ENCODE measurements at places on chromosomes 3 and 15.

- no peak for DNase-seq
Observed at GRCh38 chr3:63303238-63303637, 25.1 kb downstream of the SYNPR start.

DNA sequence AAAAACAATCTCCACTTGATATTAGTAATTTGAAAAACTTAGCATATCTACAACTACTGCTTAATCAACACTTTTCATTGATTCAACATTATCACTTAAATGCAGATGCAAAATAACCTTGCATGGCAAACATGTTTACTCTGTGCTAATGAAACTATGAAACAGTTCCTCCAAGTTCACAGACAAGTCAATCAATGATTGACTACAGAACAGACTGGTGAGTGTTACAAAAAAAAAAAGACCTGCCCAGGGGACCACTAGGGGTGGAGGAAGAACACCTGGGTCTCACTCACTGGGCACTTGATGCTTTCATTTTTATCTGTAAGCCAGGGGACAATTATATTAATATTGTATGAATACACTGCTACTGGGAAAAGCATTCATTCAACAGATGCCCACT is 4.3 kb upstream of the NR2C2 start:
- no peak for DNase-seq

DNA sequence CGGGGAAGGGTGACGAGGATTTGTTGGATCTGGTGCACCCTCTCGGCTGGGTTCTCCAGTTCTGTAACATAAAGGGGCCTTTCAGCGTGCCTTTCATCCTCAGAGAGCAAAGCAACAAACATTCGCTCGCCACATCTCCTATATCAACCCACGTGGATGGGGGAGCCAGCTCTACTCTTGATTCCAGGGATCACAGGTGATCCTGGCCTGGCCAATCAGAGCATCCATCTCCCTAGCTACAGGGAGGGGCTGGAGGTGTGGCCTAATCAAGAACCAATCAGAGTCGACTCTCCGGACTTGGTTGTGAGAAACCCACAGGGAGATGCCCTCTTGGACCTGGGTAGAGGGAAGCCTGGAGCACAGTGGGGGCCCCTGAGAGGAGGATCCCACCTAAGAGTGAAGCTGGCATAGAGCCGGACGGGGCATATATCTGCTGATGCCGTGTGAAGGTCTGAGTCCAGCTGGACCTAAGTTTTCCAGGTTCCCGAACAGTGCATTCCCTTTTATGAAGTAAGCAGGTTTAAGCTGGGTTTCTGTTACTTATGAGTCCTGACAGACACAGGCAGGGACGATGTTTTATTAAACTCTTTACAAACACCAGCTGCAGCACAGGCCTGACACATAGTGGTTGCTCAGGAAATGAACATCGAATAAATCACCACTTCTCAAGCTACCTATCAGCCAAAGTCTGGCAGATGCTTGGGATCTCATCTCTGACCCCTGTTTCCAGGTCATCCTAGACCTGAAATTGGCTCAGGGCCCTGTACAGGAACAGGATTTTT is 50.7 kb upstream of the RAD18 start:
- DNase-seq, result no peak

DNA sequence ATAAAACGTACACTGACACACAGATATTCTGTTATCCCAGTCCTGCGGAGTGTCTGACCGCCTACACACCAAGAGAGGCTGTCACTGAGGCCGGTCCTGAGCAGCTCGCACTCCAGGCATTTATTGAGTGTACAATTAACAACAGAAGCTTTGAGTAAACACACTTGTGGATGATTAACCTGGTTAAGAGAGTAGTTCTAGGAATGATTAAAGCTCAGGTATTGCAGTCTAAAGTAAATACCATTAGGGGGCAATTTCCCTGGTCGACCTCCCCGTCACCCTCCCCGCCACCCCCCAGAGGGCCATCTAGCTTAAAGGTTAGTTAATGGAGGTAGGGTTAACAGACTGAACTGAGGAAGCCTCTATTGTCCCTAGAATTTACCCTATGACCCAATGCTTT is 1278.5 kb downstream of the NSUN3 start:
- no peak for DNase-seq

Measured in left renal pelvis (tissue), 4 donors.